ENCODE measurements at places on chromosomes 11 and 22. TPM values are rescaled to one million over a fixed set of nuclear protein-coding genes. Genes with fewer than 3 reads are reported as not detected.

The ABCG4 gene
- total RNA-seq, result 0.18 TPM

The DBX1 gene
- not detected for total RNA-seq

The TLCD5 gene
- 1.5 TPM for total RNA-seq

DNA sequence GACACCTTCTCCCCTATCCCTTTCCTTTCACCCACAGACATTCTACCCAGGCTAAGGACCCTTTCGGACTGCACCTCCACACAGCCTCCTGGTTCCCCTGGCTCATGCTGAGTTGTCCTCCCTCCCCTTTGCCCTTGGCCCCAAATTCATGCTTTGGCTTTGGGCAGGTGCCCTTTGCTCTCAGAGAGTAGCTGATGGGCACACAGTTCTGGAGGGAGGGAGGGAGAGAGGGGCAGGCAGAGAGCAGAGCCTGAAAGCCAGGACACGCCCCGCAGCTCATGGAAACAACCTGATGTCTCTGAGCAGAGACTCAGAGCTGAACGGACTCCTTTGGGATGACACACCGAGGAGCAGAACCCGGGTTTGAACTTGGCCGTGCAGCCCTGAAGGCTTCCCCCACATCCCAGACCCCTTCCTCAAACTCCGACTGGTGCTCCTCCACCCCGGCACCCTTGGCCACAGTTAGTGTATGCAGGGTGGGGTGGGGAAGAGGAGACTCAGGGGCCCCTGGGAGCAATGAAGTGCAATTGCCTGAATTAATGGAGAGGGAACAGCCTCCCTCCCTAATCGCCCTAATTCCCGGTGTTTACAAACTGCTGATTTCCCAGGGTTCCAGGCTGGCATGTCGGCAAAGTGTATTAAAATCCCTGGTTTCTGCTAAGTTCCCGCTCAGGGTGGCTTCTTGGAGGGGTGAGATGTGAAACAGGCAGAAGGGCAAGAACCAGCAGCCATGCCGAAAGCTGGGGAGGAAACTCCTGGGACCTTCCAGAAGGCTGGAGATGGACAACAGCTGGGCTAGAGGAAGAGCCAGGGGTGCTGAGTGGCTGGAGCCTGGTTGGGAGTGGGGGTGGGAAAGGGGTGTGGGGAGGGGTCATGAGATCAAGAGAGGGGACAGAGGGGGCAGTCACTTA is 71.2 kb upstream of the SHISAL1 start:
- peak; percentile 37 for DNase-seq

GRCh38 chr11:132158696-132159095 is 788.3 kb downstream of the NTM start:
- DNase-seq, result no peak

DNA sequence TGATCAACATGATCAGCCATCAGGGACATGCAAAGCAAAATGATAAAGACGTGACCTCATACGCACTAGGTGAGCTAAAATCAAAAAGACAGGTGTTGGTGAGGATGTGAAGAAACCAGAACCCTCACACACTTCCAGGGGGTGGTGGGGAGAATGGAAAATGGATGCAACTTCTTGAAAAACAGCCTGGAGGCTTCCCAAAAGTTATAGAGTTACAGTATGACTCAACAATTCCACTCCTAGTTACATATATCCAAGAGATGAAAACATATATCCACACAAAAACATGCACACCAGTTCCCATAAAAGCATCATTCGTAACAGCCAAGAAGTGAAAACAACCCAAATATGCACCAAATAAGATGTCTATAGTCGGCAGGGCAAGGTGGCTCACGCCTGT is 42.1 kb upstream of the APLNR start:
- no peak for DNase-seq
